Mesenteric fat pad (tissue), 1 donor: ENCODE measurements at places on chromosomes 2 and 18.

DNA sequence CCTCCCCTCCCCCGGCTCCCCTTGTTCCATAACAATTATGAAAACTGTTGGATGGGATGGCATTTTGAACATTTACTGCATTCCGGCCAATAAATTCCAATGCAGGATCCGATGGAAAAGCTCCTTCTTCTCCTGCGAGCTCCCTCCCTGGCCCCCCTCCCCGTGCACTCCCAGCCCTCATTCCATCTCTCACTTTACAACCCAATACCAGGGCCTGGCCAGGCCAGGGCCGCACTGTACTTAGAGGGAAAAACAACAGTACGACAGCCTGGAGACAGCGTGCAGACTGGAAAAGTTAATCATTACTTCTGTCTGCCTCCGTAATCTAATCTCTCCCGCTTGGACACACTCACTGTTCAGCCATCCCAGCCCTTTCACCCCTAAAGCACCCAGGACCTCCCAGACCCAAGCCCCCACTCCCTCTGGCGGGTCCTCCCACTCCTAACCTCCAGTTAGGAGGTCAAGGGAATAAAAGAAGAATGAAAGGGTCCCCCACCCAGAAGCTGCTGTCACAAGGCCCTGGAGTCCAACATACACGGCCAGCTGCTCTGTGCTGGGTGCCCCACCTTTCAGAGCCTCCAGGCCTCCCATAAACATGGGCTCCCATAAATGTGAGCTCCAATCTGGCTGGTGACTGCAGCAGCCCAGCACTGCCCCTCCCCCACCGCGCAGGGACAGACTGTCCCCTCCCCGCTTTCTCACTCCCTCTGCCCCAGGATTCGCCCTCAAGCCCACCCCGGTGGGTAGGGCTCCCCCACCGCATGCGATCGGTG is 20.6 kb downstream of the SMAD7 start:
- no peak for DNase-seq

- DNase-seq: no peak
Measured at GRCh38 chr2:145119225-145119624, 599.3 kb upstream of the ZEB2 start.

DNA sequence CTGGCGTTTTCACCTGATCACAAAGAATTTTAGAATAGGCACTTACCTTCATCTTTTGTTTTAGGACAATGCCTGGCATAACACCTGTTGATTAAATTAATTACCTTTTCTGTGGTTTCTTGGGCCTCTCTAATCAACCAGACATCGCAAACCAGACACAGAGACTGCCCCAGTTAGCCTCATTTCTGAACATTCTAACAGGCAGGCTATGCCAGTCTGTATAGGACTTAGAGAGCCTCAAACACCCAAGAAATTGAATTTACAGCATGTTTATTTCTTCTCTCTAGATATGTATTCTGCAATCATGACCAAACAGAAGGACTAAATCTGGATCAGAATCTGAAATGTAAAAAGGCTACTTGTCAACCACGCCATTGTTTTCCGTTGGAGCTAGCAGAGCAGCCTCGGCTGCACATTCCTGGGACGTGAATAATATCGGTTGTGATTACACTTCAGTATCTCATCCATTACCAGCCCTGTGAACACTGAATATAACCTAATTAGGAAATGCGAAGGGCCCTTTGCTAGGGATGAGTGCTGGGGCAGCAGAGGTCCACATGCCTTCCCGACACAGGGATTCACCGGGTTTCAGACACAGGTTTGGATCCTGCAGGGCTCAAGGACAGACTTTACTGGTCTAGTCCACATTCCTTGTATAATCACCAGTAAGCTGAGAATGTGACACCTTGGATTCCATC is 17.5 kb upstream of the CDC42EP3 start:
- no peak for DNase-seq

DNA sequence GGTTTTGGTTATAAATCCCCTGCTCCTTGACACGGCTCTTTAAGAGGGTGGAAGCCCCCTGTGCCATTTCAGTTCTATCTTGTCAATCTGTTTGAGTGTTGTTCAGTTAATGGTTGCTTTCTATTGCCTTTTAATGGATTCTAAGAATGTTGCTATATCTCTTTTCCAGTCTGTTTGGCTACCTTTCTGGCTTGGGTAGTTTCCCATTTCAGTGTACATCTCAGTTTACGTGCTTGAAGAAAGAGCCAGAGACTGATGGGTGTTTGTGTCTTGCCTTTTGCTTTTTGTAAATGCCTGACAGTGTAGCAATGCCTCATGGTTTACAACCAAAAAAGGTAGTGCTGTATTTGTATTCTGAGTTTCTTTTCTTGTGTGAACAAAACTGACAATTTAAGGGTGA is 45.3 kb downstream of the SPATS2L start:
- no peak for DNase-seq

GRCh38 chr2:44479127-44479887 is 117.6 kb downstream of the CAMKMT start:
- no peak for DNase-seq

DNA sequence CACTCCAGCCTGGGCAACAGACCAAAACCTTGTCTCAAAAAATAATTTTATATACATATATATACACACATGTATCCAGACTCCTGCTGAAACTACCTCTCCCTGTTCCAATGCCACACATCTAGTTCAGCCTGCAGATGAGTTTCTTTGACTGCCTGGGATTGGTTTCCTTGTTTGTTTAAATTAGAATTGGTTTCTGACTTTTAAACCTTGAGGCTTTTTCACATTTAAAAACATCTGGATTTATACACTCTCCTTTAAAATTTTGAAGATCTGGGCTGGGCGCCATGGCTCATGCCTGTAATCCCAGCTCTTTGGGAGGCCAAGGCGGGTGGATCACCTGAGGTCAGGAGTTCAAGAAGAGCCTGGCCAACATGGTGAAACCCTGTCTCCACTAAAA is 21.8 kb upstream of the CXCR1 start:
- no peak for DNase-seq

DNA sequence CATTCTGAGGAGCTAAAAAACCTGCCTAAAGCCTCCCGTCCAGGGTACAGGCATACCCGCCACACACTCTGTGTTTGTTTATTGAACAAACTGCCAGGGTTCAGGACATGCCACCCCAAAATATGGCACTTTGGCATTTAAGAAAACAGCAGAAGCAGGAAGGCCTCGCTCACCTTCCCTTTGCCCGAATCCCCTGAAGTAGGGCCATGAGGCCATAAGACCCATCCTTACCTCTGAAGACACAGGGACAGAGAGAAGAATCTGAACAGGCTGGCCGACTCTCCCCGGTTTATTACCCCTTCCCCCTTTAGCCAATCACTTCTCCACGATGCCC is 1.7 kb upstream of the NEURL3 start:
- DNase-seq: no peak

- no peak for DNase-seq
Measured at GRCh38 chr2:37707393-37707792, 36.0 kb upstream of the CDC42EP3 start.

DNA sequence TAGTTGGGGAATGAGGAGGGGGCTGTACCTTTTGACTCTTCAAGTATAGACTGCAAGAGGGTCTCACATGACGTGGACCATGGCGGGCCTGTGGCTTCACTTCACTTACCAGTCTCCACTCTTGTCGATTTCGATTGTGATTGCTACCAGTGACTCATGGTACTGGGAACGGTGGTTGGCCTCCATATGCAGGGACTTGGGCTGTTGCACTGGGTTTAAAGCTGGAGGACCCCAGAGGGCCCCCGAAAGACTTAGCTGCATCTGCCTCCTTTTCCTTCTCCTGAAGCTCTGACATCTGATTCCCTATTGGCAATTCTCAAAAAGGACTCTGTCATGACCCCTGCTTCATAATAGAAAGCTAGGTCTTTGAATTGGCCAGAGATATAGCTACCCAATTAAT is 43.4 kb downstream of the HK2 start:
- peak; percentile 60 for DNase-seq

GRCh38 chr2:74619651-74620297 is 28.4 kb downstream of the M1AP start:
- DNase-seq: no peak

- no peak for DNase-seq
Measured at GRCh38 chr2:3457524-3458395, 61.6 kb downstream of the ADI1 start.

- peak; percentile 80 for DNase-seq
Measured at GRCh38 chr2:239162141-239162821, 238.5 kb downstream of the HDAC4 start.

GRCh38 chr2:11679016-11679415 is 9.0 kb upstream of the NTSR2 start:
- peak; percentile 22 for DNase-seq

GRCh38 chr2:134131681-134132489 is 122.0 kb upstream of the MGAT5 start:
- DNase-seq: no peak

GRCh38 chr2:221492636-221493035 is 79.5 kb downstream of the EPHA4 start:
- no peak for DNase-seq

GRCh38 chr2:241951316-241951700 is 81.8 kb downstream of the RTP5 start:
- DNase-seq: no peak

DNA sequence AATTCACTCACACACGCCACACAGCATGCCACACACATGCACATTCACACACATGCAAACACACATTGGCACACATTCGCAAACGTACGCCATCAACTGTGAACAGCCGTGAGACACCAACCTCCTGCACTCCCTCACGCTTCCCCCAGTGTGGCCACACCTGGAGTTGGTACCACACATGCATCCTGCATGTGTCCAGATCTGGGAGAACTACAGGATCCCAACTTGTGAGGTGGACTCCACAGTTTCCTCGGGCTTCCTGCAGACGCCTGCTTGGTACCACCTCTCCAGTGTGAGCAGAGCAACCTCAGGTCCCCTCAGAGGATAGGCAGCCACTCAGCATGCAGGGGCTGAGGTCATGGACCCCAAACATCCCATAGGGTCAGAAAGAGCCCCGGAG is 239.0 kb downstream of the EIPR1 start:
- peak; percentile 71 for DNase-seq

DNA sequence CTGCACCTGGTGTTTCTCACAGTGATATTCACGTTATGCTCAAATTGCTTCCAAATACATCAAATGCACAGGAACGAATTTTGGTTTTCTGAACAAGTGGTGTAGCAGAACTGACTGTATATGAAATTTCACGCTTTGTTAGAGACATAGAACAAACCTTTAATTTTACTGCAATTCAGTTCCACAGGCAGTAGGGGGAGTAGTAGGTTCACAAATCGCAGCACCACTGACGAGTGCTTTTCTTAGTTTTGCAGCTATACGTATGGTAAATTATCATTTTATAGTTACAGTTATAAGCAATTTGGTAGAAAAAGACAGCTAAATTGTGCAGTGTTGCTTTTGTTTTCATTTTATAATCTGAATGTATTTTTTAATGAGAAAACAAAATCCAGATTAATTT is 113.3 kb downstream of the KIAA1328 start:
- no peak for DNase-seq

DNA sequence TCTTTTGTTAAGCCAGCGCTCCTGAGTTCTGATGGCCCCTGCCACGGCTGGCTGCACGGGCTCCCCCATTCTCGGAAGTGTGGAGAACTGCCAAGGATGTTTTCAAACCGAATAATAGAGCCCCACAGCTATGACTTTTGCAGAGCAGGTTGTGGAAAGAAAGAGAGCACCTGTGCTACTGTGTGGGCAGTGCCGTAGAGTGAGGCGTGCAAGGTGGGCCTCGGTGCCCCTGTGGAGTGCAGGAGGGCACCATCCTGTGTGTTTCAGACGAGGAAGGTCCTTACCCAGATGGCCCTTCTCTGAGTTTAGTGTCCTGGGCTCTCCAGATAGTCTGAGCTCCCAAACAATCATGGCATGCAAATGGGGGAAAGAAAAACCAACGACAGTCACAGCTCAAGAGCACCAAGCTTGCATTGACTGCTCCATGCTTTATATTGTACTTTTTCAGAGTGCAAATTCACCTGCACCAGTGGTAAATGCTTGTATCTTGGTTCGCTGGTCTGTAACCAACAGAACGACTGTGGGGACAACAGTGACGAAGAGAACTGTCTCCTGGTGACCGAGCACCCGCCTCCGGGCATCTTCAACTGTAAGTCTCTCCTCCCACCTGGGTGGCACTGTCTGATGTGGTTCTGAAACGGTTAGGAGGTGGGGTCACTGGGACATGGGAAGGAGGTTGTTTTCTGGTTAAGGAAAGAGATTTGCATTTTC is 219.4 kb downstream of the LDLRAD4 start:
- DNase-seq: peak; percentile 45

- no peak for DNase-seq
Measured at GRCh38 chr2:150944315-150944714, 317.3 kb downstream of the RBM43 start.

DNA sequence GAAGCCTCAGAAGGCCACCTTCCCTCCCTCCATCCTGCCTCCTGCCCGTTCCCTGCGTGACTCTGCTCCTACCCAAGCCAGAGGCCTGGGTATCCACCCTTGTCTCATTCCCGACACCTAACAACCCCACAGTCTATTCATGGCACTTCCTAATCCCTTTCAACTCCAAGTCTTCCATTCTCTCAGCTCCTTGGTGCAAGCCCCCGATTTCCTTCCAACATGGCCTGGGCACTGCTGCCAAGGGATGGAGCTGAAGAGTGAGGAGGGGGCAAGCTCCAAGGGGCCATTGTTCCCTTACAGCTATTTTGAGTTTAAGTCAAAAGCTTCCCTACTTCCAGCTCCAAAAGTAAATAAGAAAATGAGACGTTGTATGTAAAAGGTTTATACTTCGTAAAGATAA is 84.8 kb upstream of the ASB18 start:
- DNase-seq: no peak

GRCh38 chr2:73897240-73897583 is 4.4 kb downstream of the ACTG2 start:
- DNase-seq: no peak

DNA sequence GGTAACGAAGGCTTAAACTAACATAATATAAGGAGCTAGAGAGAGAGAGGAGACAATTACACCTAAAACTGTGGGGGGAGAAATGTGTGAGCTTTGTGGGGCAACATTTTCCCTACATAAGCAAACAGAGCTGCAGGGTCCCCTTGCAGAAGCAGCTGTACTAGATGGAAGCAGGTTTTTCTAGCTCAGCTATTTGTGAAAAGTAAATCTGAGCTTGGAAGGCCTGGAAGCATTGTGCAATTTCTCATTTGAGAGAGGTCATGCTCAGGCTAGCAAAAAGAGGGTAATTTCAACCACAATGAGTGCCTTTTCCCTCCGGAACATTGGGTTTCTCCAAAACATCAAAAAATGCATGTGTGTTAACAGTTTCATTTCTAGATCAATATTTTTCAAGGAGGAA is 130.0 kb downstream of the ARL4C start:
- no peak for DNase-seq
